ENCODE measurements at places on chromosomes 5 and 9.

GRCh38 chr5:177492841-177493240 is 4.6 kb downstream of the PDLIM7 start:
- DNase-seq: no peak

DNA sequence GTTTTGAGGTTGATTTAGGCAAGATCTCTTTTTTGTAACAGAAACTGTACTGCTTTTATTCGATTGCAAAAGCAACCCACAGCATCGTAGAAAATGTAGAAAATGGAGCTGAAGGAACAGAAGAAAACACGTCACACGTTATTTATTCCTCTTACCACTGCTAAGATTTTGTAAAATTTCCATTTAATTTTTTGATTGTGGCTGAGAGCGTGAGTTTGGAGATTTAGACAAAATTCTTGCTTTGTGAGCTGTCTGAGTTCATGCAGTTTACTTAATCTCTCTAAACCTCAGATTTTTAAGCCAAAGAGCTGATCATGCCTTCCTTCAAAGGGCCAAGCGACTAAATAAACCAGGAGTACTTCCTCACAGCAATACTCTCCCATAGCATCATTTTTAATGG is 24.8 kb downstream of the DPYSL3 start:
- DNase-seq: no peak

DNA sequence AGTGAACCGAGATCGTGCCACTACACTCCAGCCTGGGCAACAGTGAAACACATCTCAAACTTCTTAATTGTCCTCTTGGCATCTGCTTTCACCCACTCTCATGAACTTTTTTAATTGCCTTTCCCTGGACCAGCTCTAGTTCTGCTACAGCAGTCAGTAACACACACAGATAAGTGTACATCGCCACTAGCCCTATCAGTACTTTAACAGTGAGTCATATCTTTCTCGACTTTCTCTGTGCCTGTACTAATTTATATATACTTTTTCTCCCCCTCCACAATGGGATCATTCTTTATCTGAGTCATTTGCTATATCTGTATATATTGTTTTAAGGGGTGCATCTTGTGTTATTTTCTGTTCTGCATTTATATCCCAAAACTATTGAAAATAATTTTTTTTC is 6.7 kb downstream of the CDC37L1 start:
- no peak for DNase-seq

- no peak for DNase-seq
Observed at GRCh38 chr5:4831325-4831724, 308.8 kb upstream of the ADAMTS16 start.

DNA sequence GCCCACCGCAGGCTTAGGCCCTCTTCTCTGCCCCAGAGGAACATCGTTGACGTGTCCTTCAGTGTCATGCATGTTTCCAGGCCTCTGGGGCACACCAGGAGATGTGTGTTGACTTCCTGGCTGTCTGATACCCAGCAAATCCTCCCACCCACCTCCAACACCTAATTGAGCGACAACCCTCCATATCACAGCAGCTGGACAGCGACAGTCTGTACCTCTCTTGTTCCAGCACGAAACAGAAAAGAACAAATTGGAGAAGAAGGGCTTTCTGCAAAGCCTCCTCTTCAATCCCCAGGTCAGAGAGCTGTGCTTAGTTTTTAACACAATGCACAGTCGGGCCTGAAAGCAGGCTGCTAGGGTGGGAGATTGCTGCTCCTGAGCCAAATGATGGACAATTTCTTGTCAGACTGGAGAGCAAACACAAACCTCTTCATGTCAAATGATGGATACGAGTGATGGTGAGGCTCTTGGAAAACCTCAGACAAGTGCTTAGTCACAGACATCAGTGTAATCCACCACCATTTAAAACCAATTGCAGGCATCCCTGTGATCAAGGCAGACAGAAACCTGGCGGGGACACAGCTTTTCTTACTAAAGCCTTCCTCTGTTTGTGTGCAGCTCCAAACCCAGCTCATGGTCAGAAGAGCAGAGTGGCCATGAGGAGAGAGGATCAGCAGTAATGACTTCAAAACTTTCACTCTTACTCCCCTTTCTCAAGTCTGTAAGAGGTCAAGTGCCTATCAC is 110.6 kb downstream of the EBF1 start:
- DNase-seq: no peak

GRCh38 chr5:27854243-27854852 is 816.0 kb upstream of the CDH9 start:
- no peak for DNase-seq

DNA sequence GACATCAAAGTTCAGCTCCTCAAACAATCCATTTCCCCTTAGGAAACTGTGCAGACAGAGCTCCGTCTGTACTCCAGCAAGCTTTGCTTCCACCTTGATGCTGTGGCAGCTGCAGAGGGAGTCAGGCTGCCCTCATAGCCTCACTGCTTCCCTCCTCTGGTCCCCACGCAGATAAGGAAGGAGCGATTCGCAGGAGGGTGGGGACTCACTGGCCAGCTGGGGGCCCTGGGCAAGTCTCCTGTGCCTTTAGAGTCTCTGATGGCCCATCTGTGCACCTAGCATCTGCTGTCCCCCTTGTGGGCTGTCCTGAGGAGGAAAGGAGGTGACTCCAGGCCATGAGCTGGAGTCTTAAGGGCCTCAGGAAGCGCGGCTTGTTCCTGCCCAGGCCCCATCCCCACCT is 121.5 kb downstream of the ENTREP1 start:
- DNase-seq: no peak

GRCh38 chr5:72167804-72168203 is 60.5 kb downstream of the MAP1B start:
- DNase-seq: no peak

GRCh38 chr5:73160239-73160671 is 12.7 kb upstream of the TMEM174 start:
- peak; percentile 10 for DNase-seq

DNA sequence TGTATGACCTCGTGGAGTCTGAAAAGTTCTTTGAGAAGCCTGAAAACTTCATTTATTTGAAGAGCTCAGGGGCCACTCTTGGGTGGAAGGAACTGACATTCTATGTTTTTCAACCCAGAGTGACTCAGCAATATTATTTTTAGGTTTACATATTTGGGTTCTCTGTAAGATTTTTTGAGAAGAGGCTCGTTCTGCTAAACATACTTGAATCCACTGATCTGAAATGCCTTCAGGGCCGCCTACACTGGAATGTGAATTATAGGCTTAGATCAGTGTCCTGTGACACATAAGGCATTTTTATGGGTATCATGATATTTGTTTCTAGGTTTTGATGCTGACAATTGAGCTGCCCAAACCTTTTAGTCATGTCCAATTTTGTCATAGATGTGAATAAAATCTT is 86.2 kb downstream of the PSAT1 start:
- DNase-seq: no peak

GRCh38 chr5:157543825-157544622 is 31.6 kb downstream of the ADAM19 start:
- no peak for DNase-seq

GRCh38 chr5:134507452-134507851 is 18.0 kb upstream of the JADE2 start:
- DNase-seq: no peak

DNA sequence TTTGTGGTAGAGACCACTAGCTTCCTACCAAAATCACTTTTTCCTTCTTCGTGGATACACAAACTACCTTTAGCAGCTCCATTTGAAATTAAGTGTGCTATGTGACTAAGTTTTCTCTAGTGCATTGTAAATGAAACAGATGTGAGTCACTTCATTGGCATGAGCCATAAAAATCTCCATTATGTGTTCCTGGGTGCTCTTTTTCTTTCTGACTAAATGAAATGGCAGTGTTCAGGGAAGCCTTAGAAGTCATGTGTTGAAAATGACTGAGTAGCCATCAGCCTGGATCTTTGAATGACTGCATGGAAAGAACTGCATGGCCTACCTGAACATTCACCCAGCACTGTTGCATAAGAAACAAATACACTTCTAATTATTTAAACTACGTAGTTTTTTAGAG is 107.9 kb downstream of the NDUFAF2 start:
- no peak for DNase-seq

GRCh38 chr9:106875529-106875928 is 12.6 kb downstream of the ZNF462 start:
- DNase-seq: no peak

DNA sequence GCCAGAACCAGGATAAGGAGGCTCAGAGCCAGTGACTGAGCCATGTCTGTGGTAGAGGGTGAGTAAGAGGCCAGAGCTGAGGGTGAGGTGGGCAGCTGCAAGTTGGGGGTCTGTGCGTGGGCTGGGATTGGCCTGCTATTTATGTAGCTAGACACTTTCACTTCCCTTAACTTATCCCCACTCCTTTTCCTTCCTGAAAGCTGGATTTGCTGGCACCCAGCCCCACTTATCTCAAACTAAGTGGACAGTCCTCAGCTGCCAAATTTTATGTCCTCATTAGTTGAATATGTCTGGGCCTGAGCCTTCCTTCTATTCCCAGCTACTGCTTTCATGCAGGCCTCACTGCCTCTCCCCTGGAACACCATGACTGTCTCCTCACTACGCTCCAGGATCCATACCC is at the start of gene CCL21:
CCL21 (minus strand) TSS at position 114 of the 400 bp plus-strand sequence; CDS start at position 44, 70 bp downstream.
- DNase-seq: no peak

DNA sequence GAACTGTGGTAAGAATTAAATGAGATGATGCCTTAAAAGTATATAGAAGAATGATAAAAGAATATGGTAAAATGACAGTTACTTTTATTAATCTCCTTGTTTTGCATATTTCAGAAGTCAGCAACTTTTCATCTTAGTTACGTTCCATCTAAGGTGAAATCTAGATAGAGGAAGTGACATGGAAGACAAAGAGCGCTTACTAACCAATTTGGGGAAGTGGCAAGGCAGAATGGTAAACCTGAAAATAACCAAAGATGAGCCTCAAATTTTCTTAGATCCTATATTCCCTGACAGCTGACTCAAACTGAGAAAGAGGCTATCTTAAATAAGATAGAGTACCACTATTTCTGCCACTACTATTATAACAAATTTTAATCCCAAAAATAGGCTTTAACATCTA is 52.5 kb downstream of the FGF10 start:
- DNase-seq: no peak

DNA sequence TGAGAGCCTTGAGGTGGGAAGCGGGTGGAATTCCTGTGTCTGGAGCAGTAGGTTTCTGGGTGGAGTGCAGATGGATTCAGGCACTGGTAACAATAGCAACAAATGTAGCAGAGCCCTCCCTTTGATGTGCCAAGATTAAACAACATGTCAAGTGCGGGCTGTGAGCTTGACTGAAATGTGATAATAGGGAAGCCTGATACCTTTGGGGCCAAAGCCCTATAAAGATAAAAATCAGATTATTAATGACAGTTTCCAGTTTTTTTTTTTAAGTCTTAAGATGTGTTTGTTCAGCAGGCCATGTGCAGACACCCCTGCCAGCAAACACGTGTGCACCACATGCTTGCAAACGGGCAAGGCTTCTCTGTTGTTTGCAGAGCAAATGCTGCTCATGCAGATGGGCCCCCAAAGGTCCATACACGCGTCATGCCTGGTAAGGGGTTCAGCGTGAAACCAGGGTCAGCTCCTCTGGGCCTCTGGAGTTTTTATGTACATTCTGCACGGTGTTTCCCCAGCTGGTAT is 193.2 kb downstream of the GADD45G start:
- DNase-seq: no peak

GRCh38 chr9:138122201-138122600 is 244.6 kb downstream of the CACNA1B start:
- no peak for DNase-seq

- DNase-seq: no peak
Observed at GRCh38 chr5:97918620-97919019, 735.6 kb upstream of the RIOK2 start.

Data from stimulated activated CD4-positive, alpha-beta T cell treated with anti-CD3 and anti-CD28 coated beads, TNF-alpha, amount 100 ng/mL, for 1 hour (primary cell).